ENCODE measurements at places on chromosomes 7 and 10.

DNA sequence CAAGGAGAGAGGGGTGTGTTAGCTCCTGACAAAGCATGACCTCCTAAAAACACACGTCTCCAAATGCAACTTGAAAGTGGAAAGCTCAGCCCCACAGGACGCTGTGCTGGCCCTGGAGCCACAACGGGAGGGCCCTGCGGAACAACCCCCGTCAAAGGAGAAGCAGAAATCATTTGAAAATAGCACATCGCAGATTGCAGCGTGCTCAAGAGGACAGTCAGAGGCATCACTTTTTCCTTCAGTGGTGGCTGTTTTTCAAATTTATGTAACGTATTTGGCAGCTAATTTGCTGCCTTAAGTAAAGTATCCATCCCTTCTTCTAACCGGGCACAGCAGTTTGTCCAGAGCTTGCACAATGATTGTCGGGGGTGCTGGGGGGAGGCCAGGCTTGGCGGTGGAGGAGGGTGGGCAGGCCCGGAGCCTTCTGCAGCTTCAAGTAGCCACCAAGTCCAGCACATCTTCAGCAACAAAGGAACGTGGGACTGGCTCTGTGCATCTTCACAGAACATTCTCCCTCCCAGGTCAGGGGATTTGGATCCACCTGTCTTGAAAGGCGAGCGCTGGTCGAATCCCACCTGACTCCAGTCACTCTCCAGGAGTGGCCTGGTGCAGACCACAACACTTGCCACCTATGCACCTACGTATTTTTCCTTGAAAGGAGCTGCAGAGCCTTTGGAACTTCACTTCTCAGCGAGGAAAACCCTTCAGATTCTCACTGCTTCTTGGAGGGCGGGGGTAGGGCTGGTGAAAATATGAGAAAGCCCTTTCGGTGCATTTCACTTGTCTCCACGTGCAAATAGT, 346.3 kb downstream of the DNAJB6 start:
- DNase-seq: no peak

DNA sequence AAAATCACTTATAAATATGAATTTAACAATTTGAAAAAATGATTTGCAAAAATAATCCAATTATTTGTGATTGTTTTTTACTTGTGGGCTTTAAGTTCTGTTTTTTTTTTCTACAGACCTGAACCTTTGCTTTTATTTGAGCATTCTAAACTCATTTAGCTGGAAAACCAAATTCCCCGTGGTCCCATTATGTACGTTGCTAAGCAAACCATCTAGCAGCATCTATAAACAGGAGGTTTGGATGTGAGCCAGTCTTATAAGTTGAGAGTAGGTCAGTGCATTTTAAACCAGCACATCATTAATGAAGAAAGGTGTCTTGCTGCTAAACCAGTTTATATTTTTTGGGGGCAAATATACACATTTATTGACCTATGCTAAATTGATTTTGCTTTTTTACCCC, 77.3 kb downstream of the LRRN3 start:
- DNase-seq: no peak

DNA sequence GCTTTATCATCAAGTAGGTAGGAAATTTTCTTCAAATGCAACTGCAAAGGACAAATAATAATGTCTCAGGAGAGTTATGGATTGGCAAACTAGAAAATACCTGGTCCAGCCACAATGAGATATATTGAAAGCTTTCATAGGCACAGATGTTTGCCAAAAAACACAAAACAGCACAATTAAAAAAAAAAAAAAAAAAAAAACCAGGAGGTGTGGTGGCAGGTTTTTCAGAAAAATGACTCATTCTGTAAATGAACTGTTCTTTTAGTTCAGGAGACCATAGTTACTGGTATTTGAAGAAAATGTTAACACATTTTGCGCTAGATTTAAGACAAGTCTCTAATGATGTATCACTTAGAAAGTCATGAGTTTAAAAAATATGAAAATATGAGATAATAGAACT, 55.0 kb upstream of the JCAD start:
- DNase-seq: no peak

- DNase-seq: no peak
These were observed 1.6 kb upstream of the GSTO1 start for GRCh38 chr10:104253106-104253505.

- DNase-seq: no peak
These were observed 6.3 kb downstream of the TMEM60 start for GRCh38 chr7:77791956-77792355.

- no peak for DNase-seq
These were observed 575.6 kb downstream of the POM121L12 start for GRCh38 chr7:53611043-53611442.

- no peak for DNase-seq
These were observed 1.5 kb upstream of the CALML5 start for GRCh38 chr10:5500910-5501309.

GRCh38 chr7:94698275-94698674, 42.3 kb upstream of the SGCE start:
- DNase-seq: no peak

- DNase-seq: no peak
These were observed 10.3 kb upstream of the VIM start for GRCh38 chr10:17217631-17218232.

DNA sequence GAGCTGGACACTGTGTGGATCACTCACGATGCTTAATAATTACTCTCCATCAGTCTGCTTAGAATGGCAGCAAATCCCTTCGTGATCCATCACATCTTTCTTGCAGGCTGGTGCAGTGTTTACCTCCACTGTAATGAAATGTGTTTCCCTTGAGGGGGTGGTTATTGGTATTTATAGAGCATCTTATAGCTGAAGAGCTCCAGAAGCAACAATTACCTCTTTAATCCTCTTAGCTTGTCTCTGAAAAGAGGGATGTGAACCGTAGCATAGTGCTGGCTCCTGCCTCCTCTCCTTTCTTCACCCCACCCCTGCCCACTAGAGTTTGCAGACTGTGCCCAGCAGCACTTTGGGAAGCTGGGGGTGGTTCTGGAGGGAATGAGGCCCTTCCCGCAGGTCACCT, 132.6 kb downstream of the CAMK1D start:
- DNase-seq: no peak
